CD4-positive, alpha-beta T cell treated with Interleukin-1 beta for 1 hour (primary cell): ENCODE measurements at places on chromosomes 6 and 20.

DNA sequence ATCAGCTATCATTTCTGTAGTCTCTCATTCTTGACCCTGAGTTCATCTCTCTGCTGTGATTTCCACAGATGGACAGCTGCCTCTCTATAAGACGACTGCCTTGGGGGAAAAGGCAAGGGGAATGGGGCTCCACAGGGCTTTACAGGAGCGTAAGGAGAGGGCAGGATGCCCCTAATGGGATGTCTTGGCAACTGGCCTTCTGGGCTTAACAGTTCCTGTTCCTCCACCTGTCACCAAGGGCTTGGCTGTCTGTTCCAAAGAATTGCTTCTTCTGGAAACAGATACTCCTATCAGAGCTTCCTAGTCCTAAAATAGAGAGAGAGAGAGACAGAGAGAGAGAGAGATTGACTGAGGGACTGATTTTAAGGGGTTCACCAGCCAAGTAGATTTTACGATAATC is 181.9 kb downstream of the TMEM200A start:
- no peak for DNase-seq

GRCh38 chr20:15976047-15976736 is 597.1 kb downstream of the KIF16B start:
- no peak for DNase-seq

DNA sequence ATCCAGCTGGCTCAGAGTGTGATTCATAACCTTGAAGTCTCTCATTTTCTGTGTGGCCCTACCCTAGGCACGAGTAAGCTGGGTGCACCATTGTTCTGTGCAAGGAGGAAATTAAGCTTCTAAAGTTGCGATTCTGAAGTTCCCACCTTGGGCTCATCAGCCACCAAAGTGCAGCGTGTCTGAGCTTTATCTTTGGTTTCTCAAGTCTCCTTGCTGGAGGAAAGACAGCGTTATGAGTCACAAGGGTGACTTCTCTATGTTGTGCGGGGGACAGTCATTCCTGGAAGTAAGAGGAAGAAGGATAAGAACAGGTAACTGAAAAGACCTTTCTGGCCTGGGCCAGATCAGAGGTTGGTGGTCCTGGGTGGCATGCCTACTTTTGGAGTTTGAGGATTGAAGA is 16.8 kb downstream of the MRAP2 start:
- no peak for DNase-seq

- no peak for DNase-seq
These were observed 15.5 kb downstream of the TAF11 start for GRCh38 chr6:34872332-34872731.

DNA sequence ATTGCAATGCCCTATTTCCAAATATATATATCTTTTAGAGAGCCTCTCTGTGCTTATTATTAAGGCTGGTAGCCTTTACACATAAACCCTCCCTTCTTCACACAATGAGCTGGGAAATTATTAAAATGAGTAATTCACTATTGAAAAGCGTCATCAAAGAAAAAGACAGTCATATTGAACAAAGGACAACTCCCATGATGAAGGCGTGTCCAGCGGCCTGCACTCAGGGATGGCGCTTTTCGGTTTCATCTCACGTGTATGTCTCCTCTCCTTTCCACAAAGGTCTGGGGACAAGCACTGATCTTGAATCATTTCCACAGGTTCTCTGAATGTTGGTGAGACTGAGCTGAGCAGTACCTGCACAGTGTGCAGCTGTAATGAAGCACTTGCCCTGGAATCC is 3.5 kb downstream of the SERPINB9 start:
- DNase-seq, result no peak

GRCh38 chr6:44297063-44298038 is 15.8 kb downstream of the AARS2 start:
- no peak for DNase-seq

- DNase-seq, result peak; percentile 73
These were observed 119.0 kb downstream of the RTN4IP1 start for GRCh38 chr6:106510090-106510970.

GRCh38 chr6:90074161-90074850 is 180.0 kb downstream of the GJA10 start:
- no peak for DNase-seq

DNA sequence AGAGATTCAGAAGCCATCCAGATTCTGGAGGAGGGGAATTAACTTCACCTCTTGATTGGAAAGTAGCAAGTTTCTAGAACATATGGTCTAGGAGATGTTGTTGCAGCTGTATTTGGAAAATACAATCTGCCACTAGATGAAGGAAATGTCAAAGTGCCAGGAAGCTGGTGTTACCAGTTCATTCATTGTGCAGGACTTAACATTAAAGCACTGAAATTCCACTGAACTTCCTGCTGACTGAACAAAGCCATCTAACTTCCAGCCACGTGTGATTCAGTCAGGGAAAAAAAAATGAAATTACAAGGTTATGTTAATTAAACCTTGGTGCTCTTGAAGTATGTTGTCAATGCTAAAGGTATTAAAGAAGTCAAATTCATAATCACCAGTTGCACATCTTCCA is 321.5 kb upstream of the SASH1 start:
- DNase-seq, result no peak

- no peak for DNase-seq
These were observed 137.3 kb upstream of the SNX9 start for GRCh38 chr6:157685596-157686280.

- no peak for DNase-seq
These were observed 45.9 kb upstream of the FLRT3 start for GRCh38 chr20:14383335-14383734.

DNA sequence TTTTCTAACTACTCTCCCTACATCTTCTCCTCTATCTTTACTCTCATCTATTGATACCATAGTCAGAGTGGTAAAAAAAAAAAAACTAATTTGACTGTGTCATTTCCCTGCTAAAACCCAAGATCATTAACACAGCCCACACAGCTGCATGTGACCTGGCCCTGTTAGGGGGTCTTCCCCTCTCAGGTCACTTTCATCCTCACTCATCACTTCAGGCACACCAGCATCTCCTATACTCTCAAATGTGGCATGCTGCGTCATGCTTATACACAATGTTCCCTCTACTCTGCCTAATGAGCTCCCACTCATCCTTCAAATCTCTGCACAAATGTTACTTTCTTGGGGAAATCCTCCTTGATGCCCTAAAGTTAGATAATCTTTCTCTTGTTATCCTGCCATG is 86.8 kb downstream of the CDK19 start:
- DNase-seq, result no peak

GRCh38 chr6:150857945-150858308 is 7.6 kb upstream of the MTHFD1L start:
- DNase-seq, result no peak

DNA sequence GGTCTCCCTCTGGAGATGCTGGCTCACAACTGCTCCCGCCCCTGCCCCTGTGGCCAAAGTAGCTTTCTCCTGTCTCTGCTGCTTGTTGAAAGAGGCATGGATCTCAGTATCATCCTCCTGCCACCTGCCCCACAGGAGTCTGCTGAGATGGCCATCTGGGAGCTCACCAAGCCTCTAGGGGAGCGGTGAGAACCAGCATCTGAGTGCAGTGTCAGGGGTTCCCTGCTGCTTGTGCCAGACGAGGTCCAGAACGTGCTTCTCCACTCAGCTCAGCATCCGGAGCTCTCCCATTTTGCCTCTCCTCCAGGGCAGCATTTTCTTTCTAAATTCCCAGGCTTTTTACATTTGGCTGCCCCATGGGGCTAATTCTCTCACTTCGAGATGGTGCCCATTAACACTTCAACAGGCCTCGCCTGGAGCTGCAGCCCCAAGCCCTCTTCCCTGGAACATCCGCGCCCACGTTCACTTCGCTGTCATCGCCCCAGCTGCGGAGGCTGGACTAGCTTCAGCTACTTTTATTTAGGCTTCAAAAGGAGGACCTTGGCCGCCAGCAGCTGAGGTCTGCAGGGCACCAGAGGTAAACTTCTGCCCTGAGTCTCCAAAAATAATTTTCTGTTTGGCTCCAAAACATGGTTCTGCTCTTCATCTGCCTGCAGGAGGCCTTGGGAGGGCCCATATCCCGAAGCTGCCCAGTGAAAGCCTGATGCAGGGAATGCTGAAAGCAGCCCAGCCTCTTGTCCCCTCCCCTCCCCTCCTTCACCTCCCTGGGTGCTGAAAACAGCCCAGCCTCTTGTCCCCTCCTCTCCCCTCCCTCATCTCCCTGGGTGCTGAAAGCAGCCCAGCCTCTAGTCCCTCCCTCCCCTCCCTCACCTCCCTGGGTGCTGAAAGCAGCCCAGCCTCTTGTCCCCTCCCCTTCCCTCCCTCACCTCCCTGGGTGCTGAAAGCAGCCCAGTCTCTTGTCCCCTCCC is 25.2 kb upstream of the MLN start:
- DNase-seq, result no peak

DNA sequence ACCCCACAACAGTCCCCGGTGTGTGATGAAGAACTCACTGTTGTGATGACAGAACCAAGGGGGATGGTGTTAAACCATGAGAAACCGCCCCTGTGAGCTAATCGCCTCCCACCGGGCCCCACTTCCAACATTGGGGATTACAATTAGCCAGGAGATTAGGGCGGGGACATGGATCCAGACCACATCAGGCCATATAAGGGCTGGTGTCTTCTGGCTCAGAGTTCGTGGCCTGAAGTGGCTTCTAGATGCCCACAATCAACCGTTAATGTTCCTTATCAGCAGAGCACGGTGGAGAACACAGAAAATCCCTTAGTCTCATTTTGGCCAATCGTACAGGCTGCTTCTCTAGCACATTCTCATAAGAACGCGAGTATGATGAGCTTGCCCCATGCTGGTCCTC is 10.9 kb upstream of the MAS1 start:
- no peak for DNase-seq
